Activated T-cell treated with anti-CD3 and anti-CD28 coated beads, Interleukin-2, amount 50 U/mL, for 24 hours (primary cell): ENCODE measurements at places on chromosomes 1 and 21.
A peak's percentile ranks its signal among the peaks of the same experiment; 100 is the strongest.

- peak overlapping the region; percentile 81 for H3K4me3 ChIP-seq
- no peak for DNase-seq
- H3K27me3 ChIP-seq: no peaks in the 10 kb centered on the region
- H3K36me3 ChIP-seq: no peaks in the 10 kb centered on the region
These were observed 30.6 kb upstream of the JUN start for GRCh38 chr1:58814251-58815068.

DNA sequence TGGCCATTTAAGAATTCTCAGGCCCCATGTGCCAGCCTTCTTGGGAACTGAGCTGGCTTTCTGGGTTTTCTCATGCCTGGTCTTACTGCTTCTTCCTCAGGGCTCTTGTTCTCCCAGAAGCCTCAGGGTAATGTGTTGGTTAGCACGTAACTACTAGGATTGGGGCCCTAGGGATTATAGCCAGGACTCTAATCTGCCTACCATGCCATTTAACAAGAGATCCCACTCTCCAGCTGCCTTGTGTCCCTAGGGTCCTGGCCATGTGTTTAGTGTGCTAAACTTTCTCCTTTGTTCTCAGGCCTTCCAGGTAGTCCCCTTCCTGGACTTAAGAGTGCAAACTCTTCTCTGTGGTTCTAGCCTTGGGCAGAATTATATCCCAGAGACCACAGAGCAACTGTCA, 2.2 kb upstream of the SH3BGRL3 start:
- H3K27ac ChIP-seq: peak overlapping the region; percentile 98
- H3K4me3 ChIP-seq: peak overlapping the region; percentile 87
- no peak for DNase-seq

GRCh38 chr1:181985281-181985680, 76.2 kb downstream of the ZNF648 start:
- no peaks in the 10 kb centered on the region for H3K36me3 ChIP-seq
- peaks cover 18% of the 10 kb centered on the region for H3K27me3 ChIP-seq
- no peak overlapping the region for H3K27ac ChIP-seq
- DNase-seq: no peak

- no peak overlapping the region for H3K4me3 ChIP-seq
- peaks cover 32% of the 10 kb centered on the region for H3K4me1 ChIP-seq
- no peak for DNase-seq
- no peak overlapping the region for H3K27ac ChIP-seq
These were observed 3.3 kb upstream of the VPS72 start for GRCh38 chr1:151193304-151193703.

DNA sequence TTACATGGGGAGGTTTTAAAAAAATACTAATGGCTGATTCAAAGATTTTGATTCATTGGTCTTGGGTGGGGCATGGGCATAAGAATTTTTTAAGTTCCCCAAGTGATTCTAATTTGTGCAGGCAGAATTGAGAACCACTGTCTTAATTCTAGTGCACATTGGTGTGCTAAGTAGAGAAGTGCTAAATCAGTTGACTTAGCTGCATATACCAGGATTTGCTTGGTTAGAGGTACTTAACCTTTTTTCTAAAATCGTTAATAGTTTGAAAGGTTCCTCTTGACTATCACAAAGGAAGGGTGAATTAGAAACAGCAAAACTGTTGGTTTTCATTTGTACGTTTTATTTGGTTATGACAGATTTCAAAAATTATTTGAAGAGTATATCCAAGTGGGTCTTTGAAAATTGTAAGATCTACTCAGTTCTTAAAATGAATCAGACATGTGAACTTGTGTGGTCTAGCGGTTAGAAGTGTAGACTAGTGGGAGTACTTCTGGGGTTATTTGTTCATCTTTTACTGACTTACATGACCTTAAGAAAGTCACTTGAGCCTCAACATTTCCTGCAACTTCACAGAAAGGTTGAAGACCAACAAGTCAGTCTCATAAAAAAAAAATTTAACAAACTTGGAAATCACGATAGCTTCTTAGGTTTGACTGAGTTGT, 66.7 kb downstream of the RPAP2 start:
- DNase-seq: no peak
- H3K27me3 ChIP-seq: no peaks in the 10 kb centered on the region
- H3K27ac ChIP-seq: peak overlapping the region; percentile 81
- peaks cover 54% of the 10 kb centered on the region for H3K4me1 ChIP-seq
- H3K36me3 ChIP-seq: peaks cover 57% of the 10 kb centered on the region

GRCh38 chr1:23718482-23718881, 24.8 kb upstream of the ELOA start:
- no peaks in the 10 kb centered on the region for H3K27me3 ChIP-seq
- H3K36me3 ChIP-seq: peaks cover 2% of the 10 kb centered on the region
- no peak for DNase-seq
- peaks cover 30% of the 10 kb centered on the region for H3K4me1 ChIP-seq
- no peak overlapping the region for H3K27ac ChIP-seq
- no peak overlapping the region for H3K4me3 ChIP-seq

- H3K4me1 ChIP-seq: peaks cover 76% of the 10 kb centered on the region
- H3K4me3 ChIP-seq: peak overlapping the region; percentile 77
- DNase-seq: no peak
These were observed 605 bp downstream of the TNFRSF9 start for GRCh38 chr1:7940034-7940433.

DNA sequence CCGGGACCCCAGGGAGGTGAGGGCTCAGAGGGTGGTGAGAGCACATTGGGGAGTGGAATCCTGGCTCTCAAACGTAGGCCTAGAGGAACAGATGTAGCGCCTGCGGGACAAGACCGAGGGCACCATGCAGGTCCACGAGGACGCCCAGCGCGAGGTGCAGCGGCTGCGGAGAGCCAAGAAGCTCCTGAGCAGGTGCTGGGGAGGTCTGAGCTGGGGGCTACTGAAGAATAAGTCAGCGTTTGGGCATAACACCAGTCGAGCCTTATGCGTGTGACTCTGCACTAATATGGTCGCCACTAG, 2.6 kb upstream of the NBPF3 start:
- no peak overlapping the region for H3K27ac ChIP-seq
- no peak overlapping the region for H3K4me3 ChIP-seq
- H3K4me1 ChIP-seq: peaks cover 21% of the 10 kb centered on the region
- H3K36me3 ChIP-seq: peaks cover 2% of the 10 kb centered on the region
- H3K27me3 ChIP-seq: peaks cover 21% of the 10 kb centered on the region

DNA sequence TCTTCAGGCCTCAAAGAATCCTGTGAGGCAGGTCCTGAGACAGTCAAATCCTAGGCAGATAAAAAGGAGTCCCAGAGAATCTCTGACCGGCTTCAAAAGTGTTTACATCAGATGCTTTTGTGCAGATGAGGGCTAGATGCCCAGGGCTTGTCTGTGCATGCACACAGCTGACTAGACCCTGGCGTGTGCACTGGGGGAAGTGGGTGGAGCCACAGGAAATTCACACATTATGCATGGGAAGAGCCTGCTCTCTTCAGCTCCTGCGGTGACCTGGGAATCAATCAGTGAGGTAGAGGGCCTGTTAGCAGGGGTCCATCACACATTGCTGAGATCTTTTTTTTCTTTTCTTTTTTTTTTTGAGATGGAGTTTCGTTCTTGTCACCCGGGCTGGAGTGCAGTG, 36.6 kb upstream of the NHLH2 start:
- peaks cover 48% of the 10 kb centered on the region for H3K27me3 ChIP-seq
- H3K36me3 ChIP-seq: no peaks in the 10 kb centered on the region
- no peak overlapping the region for H3K27ac ChIP-seq
- no peak overlapping the region for H3K4me3 ChIP-seq

DNA sequence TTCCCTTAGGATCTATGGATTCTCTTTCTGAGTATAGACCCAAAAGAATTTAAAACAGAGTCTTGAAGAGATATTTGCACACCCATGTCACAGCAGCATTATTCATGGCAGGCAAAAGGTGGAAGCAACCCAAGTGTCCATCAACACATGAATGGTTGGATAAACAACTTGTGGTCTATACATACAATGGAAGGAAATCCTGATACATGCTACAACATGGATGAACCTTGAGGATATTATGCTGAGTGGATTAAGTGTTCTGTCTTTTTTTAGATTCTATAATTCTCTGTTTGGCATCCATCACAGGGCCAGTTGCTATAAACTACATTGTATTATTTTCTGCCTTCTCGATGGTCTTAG, 39.8 kb downstream of the PTPN14 start:
- H3K36me3 ChIP-seq: no peaks in the 10 kb centered on the region
- peaks cover 3% of the 10 kb centered on the region for H3K27me3 ChIP-seq
- no peak overlapping the region for H3K4me3 ChIP-seq
- H3K4me1 ChIP-seq: peaks cover 11% of the 10 kb centered on the region

DNA sequence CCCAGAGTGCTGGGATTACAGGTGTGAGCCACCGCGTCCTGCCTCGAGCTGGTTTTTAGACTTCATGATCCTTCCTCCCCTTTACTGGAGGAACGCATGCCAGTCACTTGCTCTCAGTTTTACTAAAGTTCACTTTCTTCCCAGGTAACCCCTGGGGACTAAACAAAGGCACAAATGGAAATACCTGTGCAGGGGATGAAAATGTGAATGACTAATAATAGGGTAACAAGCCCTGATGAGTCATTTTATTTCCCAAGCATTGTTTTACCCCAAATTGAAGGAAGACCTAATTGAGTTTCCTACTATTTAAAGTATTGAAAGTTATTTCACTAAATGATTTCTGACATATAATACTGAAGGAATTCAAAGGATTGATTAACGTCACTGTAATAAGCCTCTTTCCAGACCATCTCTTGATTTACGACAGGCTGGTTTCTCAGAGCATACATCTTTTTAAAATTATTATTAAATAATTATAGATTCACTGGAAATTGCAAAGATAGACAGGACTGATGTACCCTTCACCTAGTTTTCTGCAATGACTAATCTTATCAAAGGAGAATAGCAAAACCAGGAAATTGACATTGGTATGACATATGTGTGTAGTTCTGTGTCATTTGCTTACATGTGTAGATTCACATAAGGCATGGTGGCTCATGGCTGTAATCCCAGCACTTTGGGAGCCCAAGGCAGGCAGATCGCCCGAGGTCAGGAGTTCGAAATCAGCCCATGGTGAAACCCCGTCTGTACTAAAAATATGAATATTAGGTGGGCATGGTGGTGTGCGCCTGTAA, 53.2 kb upstream of the SOD1 start:
- no peak overlapping the region for H3K4me3 ChIP-seq
- no peaks in the 10 kb centered on the region for H3K36me3 ChIP-seq
- H3K27me3 ChIP-seq: peaks cover 7% of the 10 kb centered on the region
- H3K27ac ChIP-seq: peak overlapping the region; percentile 11

GRCh38 chr1:115982400-115982799, 6.1 kb downstream of the SLC22A15 start:
- no peaks in the 10 kb centered on the region for H3K36me3 ChIP-seq

- H3K4me1 ChIP-seq: no peaks in the 10 kb centered on the region
- H3K27ac ChIP-seq: no peak overlapping the region
- DNase-seq: no peak
- no peaks in the 10 kb centered on the region for H3K27me3 ChIP-seq
These were observed 90.0 kb downstream of the ARHGEF10L start for GRCh38 chr1:17629460-17629859.

DNA sequence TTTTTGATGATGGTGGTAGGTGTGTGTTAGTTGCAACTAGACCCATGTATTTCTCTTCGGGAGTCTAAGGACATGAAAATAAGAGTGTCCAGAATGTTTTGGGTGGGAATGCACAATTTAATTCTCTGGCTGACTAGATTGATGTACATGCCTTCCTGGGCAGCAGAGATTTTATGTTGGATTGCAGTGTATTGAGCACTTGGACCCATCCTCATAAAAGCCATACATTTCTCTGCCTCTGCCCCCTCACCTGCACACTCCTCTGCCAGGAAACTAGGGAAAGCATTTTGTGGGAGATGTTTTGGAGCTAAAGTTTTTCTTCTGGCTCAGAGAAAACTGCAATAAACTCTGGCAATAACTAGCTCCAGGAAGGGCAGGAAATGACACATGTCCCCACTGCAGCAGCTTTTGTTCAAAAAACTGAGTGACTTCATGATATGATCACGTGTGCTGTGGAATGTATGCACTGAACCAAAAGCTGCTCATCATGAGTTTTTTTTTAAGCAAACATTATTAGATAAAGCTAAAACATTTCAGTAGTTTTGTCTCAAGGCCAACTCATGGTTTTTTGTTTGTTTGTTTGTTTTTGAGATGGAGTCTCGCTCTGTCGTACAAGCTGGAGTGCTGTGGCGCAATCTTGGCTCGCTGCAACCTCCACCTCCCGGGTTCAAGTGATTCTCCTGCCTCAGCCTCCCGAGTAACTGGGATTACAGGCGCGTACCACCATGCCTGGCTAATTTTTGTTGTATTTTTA, 17.6 kb downstream of the RIT1 start:
- DNase-seq: no peak
- peaks cover 24% of the 10 kb centered on the region for H3K36me3 ChIP-seq
- peak overlapping the region; percentile 76 for H3K27ac ChIP-seq
- H3K27me3 ChIP-seq: no peaks in the 10 kb centered on the region
- no peak overlapping the region for H3K4me3 ChIP-seq

- H3K27ac ChIP-seq: no peak overlapping the region
- DNase-seq: no peak
- H3K4me3 ChIP-seq: no peak overlapping the region
- no peaks in the 10 kb centered on the region for H3K36me3 ChIP-seq
These were observed 3.9 kb downstream of the KRTAP19-8 start for GRCh38 chr21:31034378-31034777.

GRCh38 chr1:52668711-52669110, 29.4 kb downstream of the COA7 start:
- no peak overlapping the region for H3K27ac ChIP-seq
- no peaks in the 10 kb centered on the region for H3K27me3 ChIP-seq
- H3K4me3 ChIP-seq: no peak overlapping the region
- peaks cover 31% of the 10 kb centered on the region for H3K36me3 ChIP-seq
- no peak for DNase-seq

DNA sequence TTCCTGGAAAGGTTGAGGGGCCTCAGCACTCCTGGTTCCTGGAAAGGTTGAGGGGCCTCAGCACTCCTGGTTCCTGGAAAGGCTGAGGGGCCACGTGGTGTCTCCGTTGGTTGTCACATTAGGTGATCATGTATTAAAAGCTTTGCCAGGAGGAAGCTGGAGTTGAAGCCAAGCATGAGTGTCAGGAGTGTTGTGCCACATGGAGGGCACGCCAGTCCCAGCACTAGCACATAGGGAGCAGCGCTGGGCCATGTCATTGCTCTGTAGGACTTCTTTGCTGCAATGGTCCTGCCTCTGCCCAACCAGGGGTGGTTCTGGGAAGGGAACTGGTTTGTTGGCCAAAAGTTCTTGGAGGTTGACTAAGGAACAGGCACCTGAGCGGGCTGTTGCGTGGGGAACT, 13.3 kb downstream of the ATP5PO start:
- no peak overlapping the region for H3K27ac ChIP-seq
- DNase-seq: no peak
- peaks cover 4% of the 10 kb centered on the region for H3K4me1 ChIP-seq
- H3K36me3 ChIP-seq: peaks cover 73% of the 10 kb centered on the region
- H3K4me3 ChIP-seq: no peak overlapping the region
